ENCODE measurements at places on chromosomes 6 and 20. TPM values are rescaled to one million over a fixed set of nuclear protein-coding genes. Genes with fewer than 3 reads are reported as not detected.

DNA sequence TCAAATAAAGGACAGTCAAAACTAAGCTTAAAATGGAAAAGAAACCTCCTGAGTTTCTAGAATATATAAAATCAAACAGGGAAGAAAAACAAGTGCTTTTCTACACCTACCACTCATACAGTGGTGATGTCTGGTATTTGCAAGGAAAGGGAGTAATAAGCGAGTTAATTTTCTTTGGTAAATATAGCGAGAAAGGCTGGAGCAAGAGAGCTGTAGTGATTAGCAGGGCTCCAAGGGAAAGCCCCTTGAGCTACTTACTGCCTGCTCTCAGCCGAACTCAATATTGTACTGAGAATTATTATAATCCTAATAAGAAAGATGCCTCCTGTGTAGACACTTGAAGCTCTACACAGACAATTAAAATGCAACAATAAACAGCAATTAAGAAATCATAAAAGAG lies 296.3 kb downstream of the LAMA2 start:
- no peak for DNase-seq

DNA sequence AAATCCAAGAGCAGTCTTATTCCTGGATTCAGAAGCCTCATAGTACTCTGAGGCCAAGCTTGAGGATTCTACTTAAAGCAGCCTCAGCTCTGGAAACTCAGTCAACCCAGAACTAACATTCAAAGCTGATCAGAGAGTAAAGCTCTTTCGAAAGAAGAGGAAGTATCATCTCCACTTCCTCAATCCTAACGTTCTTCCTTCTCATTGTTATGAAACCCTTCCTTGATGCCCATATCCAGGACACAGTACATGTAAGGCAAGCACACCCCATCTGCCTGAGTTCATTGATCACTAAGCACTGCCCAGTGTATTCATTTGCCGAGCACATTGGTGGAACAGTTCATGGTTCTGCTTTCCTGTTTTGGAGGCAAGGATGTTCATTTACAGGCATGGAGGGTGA lies at the start of gene IPCEF1:
Gene IPCEF1 (minus strand): TSS at position 114 of the 400 bp plus-strand sequence. CDS start 90,856 bp downstream, outside the sequence.
- no peak for DNase-seq

Gene MACROD2
- total RNA-seq: 0.79 TPM

GRCh38 chr6:27672113-27672799 lies 199.4 kb upstream of the ZNF184 start:
- no peak for DNase-seq

Gene HSF2
- 18.2 TPM for total RNA-seq

Gene HLA-DOA
- 0.71 TPM for total RNA-seq

DNA sequence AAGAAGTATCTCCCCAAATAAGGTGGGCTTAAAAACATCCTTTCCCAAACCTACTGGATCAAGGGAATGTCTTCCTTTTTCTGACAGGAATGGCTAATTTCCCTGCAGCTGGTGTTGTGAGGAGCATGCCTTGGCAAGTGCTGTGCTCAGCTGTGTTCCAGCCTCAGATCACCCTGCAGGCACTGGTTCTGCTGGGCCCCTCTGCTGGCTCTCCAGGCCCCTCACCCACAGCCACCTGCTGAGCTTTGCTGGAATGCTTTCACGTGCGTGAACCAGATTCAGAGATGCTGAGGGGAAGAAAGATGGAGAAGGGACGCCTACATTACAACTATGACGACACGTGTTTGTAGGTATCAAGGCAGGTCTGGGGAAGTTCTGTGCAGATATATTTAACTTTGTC lies 71.3 kb upstream of the FOXC1 start:
- DNase-seq: no peak

DNA sequence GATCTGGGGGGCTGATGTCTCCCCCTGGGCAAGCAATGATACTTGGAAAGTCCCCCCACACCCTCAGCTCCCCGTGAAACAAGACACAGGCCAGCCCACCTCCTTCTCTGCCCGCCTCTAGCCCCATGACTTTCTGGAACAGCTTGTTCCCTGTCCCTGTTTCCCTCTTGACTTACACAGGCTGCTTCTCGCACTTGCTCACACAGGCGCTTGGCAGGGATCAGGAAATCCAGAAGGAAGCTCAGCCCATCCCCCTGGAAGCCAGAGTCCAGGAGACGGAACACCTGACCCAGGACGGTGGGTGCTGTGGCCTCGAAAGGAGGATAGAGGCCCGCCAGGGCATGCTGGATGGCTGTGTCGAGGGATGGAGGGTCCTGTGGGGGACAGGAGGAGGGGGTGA lies 14.8 kb downstream of the KIAA1755 start:
- no peak for DNase-seq

DNA sequence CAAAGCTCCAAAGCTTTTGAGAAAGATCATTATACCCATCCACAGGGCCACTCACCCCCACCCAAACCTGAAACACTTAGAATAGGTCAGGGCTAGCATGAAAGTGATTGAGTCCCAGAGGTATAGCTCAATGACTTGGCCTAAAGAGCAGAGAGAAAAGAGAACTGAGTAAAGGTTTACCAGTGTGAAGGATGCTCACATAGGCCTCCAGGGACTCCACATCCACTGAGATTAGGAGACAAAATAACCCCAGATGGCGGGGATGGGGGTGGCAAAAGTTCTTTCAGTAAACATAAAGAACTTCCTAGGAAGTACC lies 12.2 kb downstream of the SAYSD1 start:
- DNase-seq: no peak

DNA sequence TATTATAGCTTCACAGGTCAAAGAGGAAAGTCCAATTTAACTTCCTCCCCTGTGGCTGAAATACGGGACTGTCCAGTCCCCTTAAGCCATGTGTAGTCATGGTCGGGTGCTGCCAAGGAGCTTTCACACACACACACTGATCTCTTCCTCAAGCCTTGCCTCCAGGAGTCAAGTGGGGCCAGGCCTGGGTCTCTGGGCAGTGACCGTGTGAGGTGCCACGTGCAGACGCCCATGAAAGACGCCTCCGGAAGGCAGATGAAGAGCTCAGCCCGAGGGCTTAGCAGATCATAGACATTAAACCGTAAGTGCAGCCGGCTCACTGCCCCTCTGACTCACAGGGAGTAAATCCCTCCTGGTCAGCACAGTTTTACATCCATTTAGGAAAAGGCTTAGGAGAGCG lies 4.2 kb downstream of the GABRR2 start:
- no peak for DNase-seq

Gene FAM83C
- not detected for total RNA-seq

GRCh38 chr6:168193816-168194721 lies 115.1 kb upstream of the FRMD1 start:
- DNase-seq: no peak

- no peak for DNase-seq
Observed at GRCh38 chr6:50992704-50993625, 174.3 kb downstream of the TFAP2B start.

Gene SCAF8
- 40.9 TPM for total RNA-seq

- DNase-seq: no peak
Observed at GRCh38 chr6:13674533-13675190, 37.0 kb downstream of the RANBP9 start.

DNA sequence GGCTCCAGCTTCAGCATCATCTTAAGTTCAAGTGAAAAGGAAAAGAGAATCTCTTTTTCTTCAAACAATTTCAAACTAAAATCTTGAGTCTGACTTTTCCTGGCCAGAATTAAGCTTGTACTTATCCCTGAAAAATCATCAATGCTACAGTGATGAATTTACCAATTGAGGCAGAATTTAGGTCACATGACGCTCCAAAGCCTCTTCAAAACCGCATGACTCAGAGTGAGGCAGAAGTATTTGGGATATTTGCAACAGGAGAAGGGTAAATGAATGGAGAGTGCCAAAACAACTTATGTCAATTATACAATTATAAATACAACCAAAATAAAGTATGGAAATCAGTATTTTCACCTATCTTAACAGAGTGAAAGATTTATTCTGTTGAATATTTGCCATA lies 515.5 kb downstream of the COL12A1 start:
- no peak for DNase-seq

GRCh38 chr20:8082025-8082424 lies 50.0 kb upstream of the PLCB1 start:
- no peak for DNase-seq

DNA sequence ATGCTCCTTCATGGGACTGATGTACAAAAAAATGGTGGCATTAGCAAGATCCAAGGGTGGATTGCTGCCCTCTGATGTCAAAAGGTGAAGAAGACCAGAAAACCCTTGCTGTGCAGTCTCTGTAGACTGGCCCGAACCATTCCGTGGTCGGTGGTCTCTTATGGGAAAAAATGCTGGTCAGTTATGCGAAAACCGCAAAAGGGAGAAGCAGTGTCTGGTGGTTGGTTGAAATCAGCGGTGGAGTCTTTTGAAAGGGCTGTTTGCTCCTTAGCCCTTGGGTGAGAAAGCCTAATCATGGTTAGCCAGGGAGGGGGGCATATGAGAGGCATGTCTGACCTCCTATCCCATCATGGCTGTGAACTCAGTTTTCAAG lies 108.1 kb downstream of the DTNBP1 start:
- DNase-seq: no peak

- no peak for DNase-seq
Observed at GRCh38 chr6:44456070-44456965, 68.8 kb downstream of the CDC5L start.

DNA sequence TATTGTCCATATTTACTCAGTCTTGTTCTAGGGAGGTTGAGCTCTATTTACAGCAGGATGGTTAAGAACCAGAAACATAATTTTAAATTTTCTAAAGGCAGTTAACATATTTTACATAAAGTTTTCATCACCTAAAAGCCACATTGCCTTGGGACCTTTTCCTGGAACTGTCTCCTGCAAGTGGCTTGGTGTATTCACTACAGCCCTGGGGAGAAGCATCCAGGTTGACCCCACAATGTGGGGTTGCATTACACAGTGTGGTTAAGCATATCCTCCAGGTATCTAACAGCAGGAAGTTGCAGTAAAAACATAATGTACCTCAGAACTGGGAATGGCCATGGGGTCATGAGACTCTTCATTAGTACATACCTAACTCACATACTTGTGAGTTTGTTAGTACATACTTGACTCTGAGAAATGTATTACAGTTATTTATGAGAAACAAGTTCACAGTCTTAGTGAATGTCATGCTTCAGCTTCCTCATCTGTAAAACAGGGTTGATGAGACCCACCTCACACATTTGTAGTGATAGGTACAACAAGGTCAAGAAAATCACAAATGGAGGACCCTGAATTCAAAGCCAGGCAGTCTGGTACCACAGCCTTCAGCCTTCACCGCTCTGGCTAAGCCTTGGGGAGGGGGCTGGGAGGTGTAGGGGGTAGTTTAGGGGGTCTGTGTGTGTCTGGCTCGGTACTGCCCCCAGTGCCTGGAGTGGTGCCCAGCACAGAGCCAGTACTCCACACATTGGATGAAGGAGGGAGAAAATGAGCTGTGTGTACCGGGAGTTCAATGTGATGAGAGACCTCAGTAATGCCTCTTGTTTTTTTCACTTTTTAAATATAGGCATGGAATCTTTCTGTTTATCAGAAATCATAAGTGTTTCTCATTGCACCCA lies 52.9 kb downstream of the KAT14 start:
- DNase-seq: no peak

GRCh38 chr6:24536466-24536865 lies 41.7 kb downstream of the ALDH5A1 start:
- DNase-seq: no peak

Gene TFAP2C
- 0.17 TPM for total RNA-seq

- DNase-seq: no peak
Observed at GRCh38 chr6:139243536-139243935, 48.3 kb downstream of the TXLNB start.

Gene KIAA1755
- 2.1 TPM for total RNA-seq

GRCh38 chr6:151101816-151102694 lies 137.7 kb upstream of the AKAP12 start:
- DNase-seq: no peak
